ENCODE measurements at places on chromosomes 3 and 15. TPM values are rescaled to one million over a fixed set of nuclear protein-coding genes. Genes with fewer than 3 reads are reported as not detected.

MAP1A gene
- total RNA-seq: 0.75 TPM

LMAN1L gene
- not detected for total RNA-seq

KPNA4 gene
- 64.4 TPM for total RNA-seq

CTXND1 gene
- not detected for total RNA-seq

KCNH8 gene
- total RNA-seq: 0.16 TPM

TTLL13 gene
- total RNA-seq: 0.28 TPM

CHRNB4 gene
- not detected for total RNA-seq

ATOSA gene
- total RNA-seq: 133 TPM

STOML1 gene
- 2.5 TPM for total RNA-seq

ASB14 gene
- total RNA-seq: not detected

FAM131A gene
- 11.1 TPM for total RNA-seq

C3orf22 gene
- not detected for total RNA-seq

DCP1A gene
- total RNA-seq: 80.4 TPM

GOLIM4 gene
- 0.47 TPM for total RNA-seq

GBE1 gene
- 5.1 TPM for total RNA-seq

RHCG gene
- not detected for total RNA-seq

SLC6A20 gene
- 0.11 TPM for total RNA-seq

POLQ gene
- 0.28 TPM for total RNA-seq

COLQ gene
- 3.9 TPM for total RNA-seq

RARB gene
- not detected for total RNA-seq

NGLY1 gene
- 51.4 TPM for total RNA-seq

CRABP1 gene
- total RNA-seq: not detected

RAB27A gene
- total RNA-seq: 16.9 TPM

SEMA7A gene
- 9.4 TPM for total RNA-seq

SACM1L gene
- total RNA-seq: 54.4 TPM

NEK10 gene
- total RNA-seq: 0.94 TPM

MORC1 gene
- not detected for total RNA-seq

CCR9 gene
- total RNA-seq: 25.0 TPM

GDPGP1 gene
- 4.4 TPM for total RNA-seq

OR5AC2 gene
- not detected for total RNA-seq

BTLA gene
- 4.6 TPM for total RNA-seq

PRR20G gene
- not detected for total RNA-seq

FAN1 gene
- total RNA-seq: 6.7 TPM

LNP1 gene
- total RNA-seq: 1.2 TPM

FOXB1 gene
- not detected for total RNA-seq

TRPM1 gene
- not detected for total RNA-seq

CKMT1A gene
- total RNA-seq: not detected
